ENCODE measurements at places on chromosomes 5 and 9.

DNA sequence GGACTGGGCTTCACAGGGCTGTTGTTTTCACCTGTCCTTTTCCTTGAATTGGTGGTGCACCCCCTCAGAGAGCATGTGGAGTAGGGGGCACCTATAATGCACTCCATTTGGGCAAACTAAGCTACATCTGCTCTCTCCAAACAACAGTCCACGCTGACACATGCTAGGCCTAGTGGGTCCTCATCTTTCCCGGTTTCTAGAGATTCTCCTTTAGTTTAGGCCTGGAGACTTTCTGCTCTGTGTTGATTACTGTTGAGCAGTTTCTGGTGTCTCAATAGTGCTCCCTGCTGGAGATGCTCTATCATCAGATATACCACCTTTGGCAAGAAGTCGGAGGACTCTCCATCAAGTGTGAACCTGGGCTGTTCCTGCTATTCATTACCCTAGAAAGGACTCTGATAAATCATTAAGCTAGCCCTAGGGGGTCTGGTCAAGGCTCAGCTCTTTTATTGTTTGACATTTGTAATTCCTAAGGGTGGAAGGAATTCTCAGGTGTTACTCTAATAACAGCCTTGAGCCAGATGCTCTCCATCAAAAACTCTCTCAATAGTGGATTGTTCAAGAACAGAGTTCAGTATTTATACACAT is 64.0 kb upstream of the FYB1 start:
- DNase-seq, result peak; percentile 32

DNA sequence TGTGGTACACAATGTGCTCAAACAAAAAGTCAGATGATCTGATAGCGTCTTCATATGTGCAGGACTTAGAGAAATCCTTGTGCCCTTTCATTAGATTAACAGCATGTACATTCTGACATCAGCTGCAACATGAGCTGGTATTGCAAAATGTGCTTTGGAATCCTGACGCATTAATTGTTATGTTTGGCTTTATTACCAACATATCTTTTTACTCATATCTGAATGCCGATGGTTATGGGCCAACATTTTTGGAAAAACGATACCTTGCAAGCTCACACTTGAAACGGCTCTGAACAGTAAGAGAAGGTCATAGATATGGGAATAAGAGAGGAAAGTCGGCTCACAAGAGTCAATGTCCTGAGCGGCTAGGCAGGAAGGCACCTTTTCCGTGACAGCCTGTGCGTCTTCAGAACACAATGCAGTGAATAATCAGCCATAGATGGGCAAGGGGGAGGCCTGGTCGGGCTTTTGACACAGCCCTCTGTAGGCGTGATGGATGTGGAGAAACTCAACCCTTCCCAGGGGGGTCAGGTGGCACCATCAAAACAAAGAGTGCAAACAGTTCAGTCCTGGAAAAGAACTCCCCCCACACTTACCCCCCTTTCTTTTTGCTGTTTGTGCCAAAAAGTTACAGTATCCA is 36.4 kb upstream of the GAS1 start:
- no peak for DNase-seq

DNA sequence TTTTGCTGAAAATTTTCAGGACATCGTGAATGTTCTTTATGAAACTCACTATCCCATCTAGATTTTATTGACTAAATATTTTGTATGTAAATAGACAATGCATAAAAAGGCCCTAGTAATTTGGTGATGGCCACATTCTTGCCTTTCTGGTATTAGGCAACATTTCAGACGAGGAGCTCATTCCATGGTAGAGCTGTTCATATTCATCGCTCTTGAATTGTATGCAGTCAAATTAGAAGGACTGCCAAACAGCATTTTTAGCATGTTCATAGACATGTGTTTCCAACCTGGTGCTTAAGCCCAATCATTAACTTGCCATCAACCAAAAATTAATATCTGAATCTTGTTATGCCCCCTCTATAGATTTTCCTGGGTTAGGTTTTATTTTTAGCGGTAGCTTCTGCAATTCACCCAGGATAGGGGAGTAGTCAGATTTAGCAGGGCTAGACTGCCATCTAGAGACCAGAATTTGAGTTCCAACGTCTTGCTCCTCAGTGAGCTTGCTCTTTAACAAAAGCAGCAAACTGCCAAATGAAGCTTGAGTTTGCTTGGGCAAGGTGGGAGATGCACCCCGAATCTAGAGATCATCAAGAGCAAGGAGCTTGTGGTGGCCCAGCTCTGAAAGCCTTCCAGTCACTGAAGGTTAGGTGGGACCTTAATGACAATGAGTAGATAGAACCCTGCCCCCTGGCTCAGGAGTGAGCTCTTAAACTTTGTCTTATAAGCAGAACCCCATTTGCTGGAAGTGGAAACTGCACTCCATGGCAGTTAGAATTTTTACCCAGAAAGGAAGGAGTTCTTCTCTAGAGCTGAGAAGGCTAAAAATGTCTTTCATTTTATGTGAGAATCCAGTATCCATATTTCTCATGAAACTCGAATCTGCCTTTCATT is 456.2 kb downstream of the RASEF start:
- peak; percentile 69 for DNase-seq

DNA sequence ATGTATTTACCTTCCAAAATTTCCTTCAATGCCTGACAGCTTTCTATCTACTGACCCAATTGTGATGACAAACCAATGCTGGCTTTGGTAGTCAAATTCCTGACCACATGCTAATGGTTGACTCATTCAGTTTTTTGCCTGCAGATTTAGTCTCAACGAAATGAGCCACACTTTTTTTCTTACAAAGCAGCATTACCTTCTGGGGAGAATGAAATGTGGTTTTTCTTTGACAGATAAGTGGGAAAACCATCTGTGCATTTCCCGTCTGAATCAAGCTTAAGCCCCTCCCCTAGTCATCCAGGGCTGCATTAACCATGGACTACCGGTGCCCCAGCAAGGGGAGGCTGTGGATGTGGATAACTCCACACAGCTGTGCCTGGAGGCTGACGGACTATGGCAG is 99.6 kb upstream of the TAF11L2 start:
- DNase-seq, result no peak

GRCh38 chr9:89312222-89312571 is 1.2 kb downstream of the CKS2 start:
- no peak for DNase-seq

- no peak for DNase-seq
These were observed 33.2 kb downstream of the HMCN2 start for GRCh38 chr9:130298662-130299279.

- DNase-seq, result no peak
These were observed 699.9 kb upstream of the MEF2C start for GRCh38 chr5:89582768-89583339.

DNA sequence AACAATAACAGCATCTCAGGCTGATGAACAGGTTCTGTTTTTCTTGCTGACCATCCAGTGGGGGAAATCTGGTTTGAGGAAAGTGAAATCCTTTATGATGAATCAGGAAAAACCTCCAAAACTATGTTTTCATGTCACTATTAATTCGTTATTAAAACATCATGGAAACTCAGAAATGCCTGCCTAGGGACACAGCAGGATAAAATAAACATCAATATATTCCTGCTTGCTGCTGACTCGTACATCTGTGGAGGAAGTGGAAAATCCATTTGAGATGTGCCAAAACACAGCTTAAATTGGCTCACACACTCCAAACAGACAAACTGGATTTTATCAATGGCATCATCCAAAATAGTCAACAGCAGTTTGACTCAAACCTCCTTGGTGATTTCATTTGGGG is 53.0 kb downstream of the TEK start:
- DNase-seq, result peak; percentile 71

DNA sequence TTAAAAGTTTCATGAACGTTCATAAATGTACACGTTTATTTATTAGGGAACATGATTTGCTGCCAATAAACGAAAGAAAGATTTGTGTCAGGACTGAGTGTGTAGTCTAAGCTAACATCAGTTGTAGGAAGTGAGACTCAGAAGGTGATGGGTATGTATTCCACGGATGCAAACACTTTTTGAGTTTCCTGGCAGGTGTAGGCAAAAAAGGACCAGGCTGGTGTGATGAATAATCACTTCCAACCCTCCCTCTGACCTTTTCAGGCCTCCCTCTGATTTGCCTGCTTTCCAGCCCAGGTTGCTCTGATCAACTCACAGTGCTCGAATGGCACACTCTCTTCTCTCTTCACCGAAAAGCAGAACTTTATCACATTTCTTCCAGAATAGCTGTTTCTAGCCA is 51.8 kb downstream of the BASP1 start:
- DNase-seq, result no peak

DNA sequence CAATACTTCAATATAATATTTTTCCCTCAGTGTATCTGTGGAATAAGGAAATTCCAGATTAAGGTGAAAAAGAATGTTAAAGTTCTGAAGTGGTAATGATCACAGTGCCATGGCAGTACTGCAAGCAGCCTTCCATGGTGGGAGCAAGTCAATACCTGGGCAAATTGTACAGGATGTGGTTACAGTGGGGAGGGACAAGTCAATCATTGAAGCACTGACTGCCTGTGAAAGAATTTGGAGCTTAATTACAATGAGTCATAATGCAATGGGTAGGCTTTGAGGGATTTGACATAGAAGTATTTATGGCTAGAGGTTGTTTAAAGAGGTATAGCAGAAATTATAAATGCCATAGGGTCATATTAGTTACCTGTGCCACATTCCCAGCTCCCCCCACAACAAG is 786.5 kb upstream of the ACO1 start:
- no peak for DNase-seq

GRCh38 chr5:14054111-14054854 is 88.9 kb upstream of the TRIO start:
- no peak for DNase-seq

- DNase-seq, result no peak
These were observed 168.4 kb upstream of the FSTL4 start for GRCh38 chr5:133780619-133781280.

GRCh38 chr9:86768020-86768419 is 179.3 kb downstream of the GAS1 start:
- DNase-seq, result no peak

DNA sequence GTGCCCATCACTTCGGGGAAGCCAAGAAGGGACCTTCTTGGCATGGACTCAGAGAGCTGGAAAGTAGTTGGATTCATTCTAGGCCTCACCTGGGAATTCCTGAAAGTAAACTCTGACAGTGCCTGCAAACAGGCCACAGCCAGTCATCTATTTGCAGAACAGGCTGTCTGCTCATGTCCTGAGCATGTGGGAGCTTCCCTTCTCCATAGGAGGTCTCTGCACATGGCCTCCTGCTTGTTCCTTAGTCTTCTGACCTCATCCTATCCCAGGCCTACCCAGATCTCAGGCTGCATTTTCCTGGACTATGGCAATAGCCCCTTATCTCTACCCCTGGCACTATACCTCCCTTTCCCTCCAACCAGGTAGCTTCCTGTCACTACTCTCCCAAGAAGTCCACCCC is 67.2 kb upstream of the FSTL4 start:
- no peak for DNase-seq

GRCh38 chr9:124884376-124884775 is 22.4 kb downstream of the ARPC5L start:
- DNase-seq, result no peak

GRCh38 chr5:66874004-66874403 is 277.8 kb downstream of the MAST4 start:
- DNase-seq, result no peak

DNA sequence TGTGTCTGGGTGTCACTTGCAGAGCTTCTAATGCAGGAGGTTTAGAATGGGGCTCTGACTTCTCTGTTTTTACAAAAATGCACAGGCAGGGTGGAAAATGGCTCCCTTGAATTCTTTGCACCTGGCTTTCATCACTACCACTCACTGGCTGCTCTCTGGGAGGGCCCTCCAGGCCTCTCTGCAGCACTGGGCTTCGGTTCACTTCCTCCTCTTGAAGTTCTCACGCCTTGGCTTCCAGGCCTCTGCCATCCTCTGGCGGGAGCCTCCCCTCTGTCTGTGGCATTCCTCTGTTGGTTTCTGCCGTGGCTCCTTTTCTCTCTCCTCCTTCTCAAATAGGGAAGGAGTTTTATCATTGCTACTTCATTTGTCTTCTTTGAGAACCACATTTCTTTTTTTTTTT is 2.8 kb upstream of the PRLR start:
- DNase-seq, result no peak

- no peak for DNase-seq
These were observed 42.5 kb downstream of the RALGPS1 start for GRCh38 chr9:126956917-126957686.
